ENCODE measurements at places on chromosomes 3 and 15.

DNA sequence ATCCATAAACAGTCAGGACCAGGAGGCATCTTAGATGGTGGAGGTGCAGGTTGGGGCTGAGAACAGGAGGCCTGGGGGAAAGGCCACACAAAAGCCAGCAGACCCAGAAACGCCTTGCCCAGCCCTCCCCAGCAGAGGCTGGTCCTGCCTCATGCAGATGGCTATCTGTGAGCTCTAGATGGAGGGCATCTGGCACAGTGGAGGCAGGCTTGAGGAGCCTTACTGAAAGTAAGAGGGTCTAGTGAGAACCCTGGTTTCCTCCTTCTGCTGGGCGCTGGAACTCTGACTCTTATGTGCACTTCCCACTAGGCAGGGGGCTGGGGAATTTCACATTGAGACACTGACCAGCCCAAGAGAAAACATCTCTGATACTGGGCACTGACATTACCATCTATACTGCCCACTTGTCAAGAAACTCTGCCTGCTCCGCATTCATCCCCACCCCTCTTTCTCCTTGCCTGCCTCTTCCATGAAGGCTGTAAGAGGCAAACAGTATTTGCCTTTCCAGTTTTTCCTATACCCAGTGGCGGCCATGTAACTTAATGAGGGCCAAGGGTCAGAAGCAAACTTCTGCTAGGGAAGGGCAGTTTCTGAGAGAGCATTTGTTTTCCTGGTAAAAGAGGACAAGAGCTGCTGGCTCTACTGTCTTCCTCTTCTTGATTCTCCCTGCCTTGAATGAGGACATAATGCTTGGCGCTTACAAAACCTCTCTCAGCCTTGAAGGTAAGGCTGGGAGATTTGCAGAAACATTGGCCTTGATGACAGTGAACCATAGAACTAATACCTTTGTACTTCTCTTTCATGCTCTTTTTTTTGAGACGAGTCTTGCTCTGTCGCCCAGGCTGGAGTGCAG, 4.4 kb upstream of the SCN5A start:
- no peak for DNase-seq

- no peak for DNase-seq
Observed at GRCh38 chr3:172622916-172623700, 87.8 kb downstream of the NCEH1 start.

- no peak for DNase-seq
Observed at GRCh38 chr15:67136802-67137201, 71.4 kb downstream of the SMAD3 start.

DNA sequence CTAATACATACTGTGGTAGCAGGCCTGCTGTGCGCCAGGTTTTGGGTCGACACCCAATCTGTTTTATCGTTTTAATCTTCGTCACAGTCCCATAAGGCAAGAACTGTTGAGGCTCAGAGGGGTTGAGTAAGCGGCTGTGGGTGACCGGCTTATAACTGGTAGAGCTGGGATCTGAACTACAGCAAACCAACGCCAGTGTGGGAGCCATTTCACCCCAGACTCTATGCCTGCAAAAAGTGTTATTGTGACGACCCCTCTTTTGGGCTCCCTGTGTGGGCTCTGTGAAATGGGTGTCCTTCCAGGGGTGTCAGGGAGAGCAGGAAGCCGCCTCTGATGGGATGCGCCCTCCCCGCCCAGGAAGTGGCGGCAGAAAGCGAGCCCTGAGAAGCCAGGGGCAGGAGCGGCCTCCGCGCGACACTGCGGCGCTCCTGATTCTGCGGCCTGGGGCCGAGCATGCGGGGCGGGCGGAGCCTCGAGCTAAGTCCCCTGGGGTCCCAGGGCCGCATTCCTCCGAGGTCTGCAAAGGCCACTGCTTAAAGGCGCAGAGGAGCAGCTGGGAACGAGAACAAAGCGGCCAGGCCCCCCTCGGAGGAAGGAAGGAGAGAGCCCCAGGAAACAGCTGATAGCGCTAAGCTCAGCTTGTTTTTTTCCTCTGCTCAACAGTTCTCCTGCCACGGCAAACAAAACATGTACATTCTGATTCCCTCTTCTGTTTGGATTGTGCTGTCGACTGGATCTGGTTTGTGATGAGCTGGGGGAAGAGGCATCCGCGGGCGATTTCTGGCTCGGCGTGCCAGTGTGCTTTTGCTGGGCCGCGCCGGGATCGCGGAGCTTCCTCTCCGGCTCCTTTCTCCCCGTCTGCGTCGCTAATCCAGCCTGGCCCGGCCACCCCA, 33.9 kb downstream of the GRK7 start:
- no peak for DNase-seq

- no peak for DNase-seq
Observed at GRCh38 chr3:74351213-74351612, 263.2 kb downstream of the CNTN3 start.

DNA sequence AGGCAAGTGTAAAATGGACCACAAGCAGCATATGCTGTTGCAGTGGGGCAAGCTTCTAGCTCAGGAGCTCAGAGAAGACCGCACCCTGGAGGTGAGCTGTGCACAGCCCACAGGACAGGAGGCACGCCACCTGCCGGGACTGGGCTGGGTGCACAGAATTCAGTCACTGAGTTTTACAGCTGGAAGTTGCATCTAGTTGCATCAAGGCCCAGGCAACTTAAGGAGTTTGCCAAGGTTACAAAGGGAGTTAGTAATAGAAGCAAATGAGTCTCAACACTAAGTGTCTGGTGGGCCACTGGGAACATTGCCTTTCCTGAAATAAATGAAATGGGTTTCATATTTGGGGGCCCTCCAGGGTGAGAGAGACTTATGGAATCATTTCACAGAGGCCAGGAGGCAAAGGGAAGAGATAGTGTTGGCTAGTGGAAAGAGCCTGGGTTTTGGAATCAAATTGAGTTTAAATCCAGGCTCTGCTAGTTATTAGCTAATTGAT, 36.0 kb upstream of the TIMP4 start:
- DNase-seq: no peak

DNA sequence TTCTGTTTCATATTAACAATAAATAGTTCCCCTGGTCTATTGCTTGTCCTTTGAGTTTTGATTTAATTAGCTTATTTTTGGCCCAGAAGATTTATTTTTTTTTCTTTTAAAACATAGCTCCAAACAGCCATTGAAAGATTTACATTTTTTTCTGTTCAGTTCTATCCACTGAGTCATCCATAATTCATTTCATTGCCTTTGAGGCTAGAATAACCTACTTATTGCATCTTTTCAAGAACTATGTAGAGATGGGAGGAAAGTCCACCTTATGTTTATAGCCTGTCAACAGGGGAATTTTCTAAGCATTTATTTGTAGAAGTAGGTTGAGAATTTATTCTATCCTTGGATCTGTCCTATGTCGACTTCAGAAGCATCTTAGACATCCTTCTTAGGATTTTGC, 53.4 kb upstream of the CHD2 start:
- DNase-seq: no peak

DNA sequence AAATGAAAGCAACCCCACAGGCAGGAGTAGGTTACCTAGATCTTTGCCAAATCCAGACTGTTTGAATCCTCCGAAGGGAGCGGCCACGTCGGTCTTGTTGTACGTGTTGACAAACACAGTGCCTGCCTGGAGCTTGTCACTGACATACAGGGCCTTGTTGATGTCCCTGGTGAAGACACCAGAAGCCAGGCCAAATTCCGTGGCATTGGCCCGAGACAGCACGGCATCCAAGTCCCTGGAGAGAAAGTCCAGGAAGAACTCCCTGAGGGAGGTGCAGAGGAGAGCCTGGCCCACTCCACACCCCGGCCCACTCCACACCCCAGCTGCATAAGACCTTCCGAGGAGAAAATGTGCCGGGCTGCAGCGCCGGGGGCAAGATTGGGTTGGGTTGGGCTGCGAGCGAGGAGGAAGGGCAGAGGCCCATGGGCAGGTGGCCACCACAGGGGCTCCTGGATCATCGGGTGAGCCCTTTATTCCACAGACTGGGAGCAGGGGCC, 21.8 kb upstream of the SLC41A3 start:
- peak; percentile 36 for DNase-seq

GRCh38 chr3:169260296-169260695, 403.2 kb downstream of the MECOM start:
- DNase-seq: no peak

DNA sequence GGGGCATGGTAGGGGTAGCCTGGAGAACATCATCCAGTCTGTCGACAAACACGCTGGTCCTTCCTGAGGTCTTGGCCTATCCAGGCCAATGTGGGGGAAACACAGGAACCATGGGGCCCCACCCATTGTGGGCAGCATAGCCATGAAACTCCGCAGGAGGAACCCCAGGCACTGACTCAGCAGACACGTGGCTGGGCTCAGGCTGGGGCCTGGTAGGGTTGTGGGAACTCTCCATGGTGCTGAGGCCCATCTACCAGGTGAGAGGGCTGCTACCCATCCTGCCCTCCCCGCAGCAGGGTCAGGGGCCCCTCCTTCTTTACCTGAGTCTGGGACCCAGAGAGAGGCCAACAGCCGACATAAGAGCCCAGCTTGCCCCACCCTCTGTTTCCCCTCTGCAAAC, 22.6 kb upstream of the CACNA2D2 start:
- DNase-seq: no peak

- no peak for DNase-seq
Observed at GRCh38 chr15:48433226-48433886, 102.1 kb downstream of the DUT start.

- no peak for DNase-seq
Observed at GRCh38 chr15:65870889-65871533, 1.7 kb downstream of the RAB11A start.

GRCh38 chr3:195806211-195806915, 5.4 kb downstream of the MUC4 start:
- no peak for DNase-seq

DNA sequence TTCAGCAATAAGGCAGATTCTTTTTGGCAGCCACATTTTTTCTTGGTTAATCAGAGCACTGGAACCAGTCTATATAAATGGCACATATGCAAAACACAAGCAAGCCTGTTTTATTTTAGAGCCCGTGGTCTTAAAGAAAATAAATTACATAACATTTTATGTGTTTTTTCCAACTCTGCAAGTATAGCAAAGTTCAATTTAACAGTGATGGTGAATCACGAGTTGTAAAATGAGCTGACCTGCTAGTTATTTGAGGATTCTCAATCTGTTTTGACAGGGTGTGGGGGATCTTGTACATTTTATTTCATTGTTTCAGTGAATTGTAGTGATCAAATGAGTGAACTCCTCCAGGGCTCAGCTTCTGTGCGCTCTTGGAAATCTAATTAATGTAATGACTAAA, 2.7 kb downstream of the ARHGEF26 start:
- no peak for DNase-seq

DNA sequence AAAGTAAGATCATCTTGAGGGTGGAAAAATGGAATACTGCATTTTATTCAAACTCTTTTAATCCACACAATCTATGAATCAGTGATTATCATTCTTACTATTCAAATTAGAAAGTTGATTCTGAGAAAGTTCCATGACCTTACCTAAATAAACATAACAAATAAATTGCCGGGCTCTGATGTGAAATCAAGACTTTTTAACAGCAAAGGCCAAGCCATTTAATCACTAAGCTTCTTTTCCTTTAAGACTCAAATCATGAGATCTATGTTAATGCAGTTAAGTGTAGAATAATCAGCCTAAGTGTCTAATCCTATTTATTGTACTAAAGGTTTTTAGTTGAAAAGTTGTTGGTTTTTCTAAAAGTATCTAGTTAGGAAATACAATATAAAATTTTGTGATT, 857.0 kb downstream of the SI start:
- DNase-seq: no peak

DNA sequence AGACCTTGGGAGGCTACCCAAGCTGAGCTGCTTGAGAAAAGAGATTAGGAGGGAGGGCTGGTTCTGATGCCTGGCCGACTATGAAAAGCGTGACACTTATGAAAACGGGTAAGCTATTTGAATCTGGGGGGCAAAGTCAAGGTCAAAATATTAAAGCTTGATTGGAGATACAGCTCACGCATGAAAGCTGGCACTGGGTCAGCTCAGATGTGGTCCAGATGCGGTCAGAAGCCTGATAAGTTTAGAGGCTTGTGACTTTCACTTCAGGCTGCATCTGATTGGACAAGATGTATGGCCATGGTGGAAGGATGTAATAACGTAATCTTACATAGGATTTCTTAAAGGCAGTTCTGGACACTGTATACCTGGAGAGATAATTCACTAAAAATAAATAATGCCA, 690.3 kb downstream of the NTRK3 start:
- DNase-seq: no peak

DNA sequence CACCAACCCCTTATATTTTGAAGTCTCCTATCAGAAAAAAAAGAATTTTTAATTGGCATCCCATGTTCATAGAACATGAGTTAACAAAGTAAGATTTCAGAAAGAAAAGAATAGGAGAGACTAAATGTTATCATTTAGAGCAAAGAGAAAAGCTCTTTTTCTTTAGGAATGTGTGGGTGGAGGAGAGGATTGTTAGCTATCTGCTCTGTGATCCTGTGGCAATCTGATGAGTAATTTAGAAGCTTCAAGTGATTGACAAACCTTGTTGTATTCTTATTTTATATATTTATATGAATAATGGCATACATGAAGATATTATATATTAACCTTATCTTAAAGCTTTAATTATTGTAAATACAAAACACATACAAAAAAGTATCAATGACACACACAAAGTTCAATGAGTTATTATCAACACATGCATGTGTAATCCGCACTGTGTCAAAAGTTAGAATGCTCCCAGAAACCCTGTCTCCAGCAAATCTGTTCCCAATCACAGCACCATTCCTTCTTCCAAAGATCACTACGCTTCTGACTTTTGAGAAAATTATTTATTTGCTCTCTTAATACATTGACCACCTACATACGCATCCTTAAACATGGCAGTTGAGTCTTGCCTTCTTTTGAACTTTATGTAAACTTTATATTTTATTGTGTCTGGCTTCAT, 907.4 kb downstream of the MCTP2 start:
- no peak for DNase-seq

DNA sequence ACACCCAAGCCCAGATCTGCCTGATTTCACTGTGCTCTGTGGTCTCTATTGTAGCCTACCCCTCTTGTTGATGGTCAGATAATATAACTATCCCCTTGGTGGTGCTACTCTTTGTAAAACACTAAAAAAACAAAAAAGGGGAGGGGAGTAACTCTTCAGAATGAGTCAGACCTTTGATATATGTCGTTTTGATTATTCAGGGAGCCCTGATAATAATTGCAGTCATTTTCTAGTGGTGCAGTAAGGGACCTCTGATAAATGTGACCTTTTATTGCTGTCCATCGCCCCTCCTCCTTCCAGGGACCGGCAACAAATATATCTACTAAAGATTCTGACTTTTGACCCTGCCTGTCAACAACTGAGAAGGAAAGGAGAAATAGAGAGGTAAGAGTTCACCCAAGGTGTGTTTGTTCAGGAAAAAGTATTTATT, 45.1 kb upstream of the MAGI1 start:
- DNase-seq: no peak

DNA sequence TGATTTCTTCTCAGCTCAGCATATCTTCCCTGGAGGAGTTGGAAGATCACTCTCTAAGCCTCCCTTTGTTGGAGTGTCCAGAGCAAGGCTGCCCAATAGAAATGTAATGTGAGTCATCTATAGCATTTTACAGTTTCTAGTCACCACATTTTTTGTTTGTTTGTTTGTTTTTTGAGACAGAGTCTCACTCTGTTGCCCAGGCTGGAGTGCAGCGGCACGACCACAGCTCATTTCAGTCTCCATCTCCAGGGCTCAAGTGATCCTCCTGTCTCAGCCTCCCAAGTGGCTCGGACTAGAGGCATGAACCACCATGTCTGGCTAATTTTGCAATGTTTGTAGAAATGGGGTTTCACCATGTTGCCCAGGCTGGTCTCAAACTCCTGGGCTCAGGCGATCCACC, 21.3 kb downstream of the KLHL6 start:
- no peak for DNase-seq

Data from coronary artery (tissue), 2 donors.